ENCODE measurements at places on chromosomes 3 and 15. TPM values are rescaled to one million over a fixed set of nuclear protein-coding genes. Genes with fewer than 3 reads are reported as not detected.

PIERCE2 gene
- 2.3 TPM for total RNA-seq

BTLA gene
- total RNA-seq, result not detected

GOLGA8G gene
- not detected for total RNA-seq

AADAC gene
- total RNA-seq, result 0.27 TPM

ETV5 gene
- 40.9 TPM for total RNA-seq

ADGRG7 gene
- not detected for total RNA-seq

DHX30 gene
- total RNA-seq, result 86.9 TPM

USP13 gene
- 21.1 TPM for total RNA-seq

CEMIP gene
- not detected for total RNA-seq

LTF gene
- not detected for total RNA-seq

PLEKHO2 gene
- 24.9 TPM for total RNA-seq

ZCWPW2 gene
- 0.40 TPM for total RNA-seq

TRPM7 gene
- 26.3 TPM for total RNA-seq

ITGB5 gene
- 144 TPM for total RNA-seq

EPHB1 gene
- total RNA-seq, result 2.5 TPM

LINGO1 gene
- 0.32 TPM for total RNA-seq

ANKDD1A gene
- total RNA-seq, result 2.6 TPM

RBM5 gene
- total RNA-seq, result 190 TPM

SGO1 gene
- 15.5 TPM for total RNA-seq

OR5K4 gene
- not detected for total RNA-seq

TJP1 gene
- 128 TPM for total RNA-seq

TP63 gene
- not detected for total RNA-seq

DLL4 gene
- total RNA-seq, result 75.8 TPM

ZPLD1 gene
- total RNA-seq, result not detected

PARP9 gene
- 12.5 TPM for total RNA-seq
